RWPE2 (cell line): ENCODE measurements at places on chromosomes 5 and 9.

GRCh38 chr5:95743232-95743631, 12.1 kb downstream of the RHOBTB3 start:
- no peak overlapping the region for H3K4me3 ChIP-seq
- H3K4me1 ChIP-seq: no peaks in the 10 kb centered on the region
- H3K36me3 ChIP-seq: no peaks in the 10 kb centered on the region
- H3K27me3 ChIP-seq: no peaks in the 10 kb centered on the region

- no peak for DNase-seq
- no peak overlapping the region for H3K27ac ChIP-seq
- no peaks in the 10 kb centered on the region for H3K36me3 ChIP-seq
- H3K4me1 ChIP-seq: peaks cover 21% of the 10 kb centered on the region
These were observed 179.1 kb downstream of the AOPEP start for GRCh38 chr9:94905606-94906005.

GRCh38 chr9:107952773-107953172, 463.2 kb upstream of the KLF4 start:
- H3K27ac ChIP-seq: no peak overlapping the region
- H3K36me3 ChIP-seq: no peaks in the 10 kb centered on the region
- H3K4me1 ChIP-seq: no peaks in the 10 kb centered on the region
- H3K27me3 ChIP-seq: no peaks in the 10 kb centered on the region
- no peak for DNase-seq

GRCh38 chr5:138109463-138110265, 25.8 kb downstream of the WNT8A start:
- H3K4me3 ChIP-seq: no peak overlapping the region
- H3K27me3 ChIP-seq: no peaks in the 10 kb centered on the region
- no peaks in the 10 kb centered on the region for H3K4me1 ChIP-seq
- no peak for DNase-seq
- no peaks in the 10 kb centered on the region for H3K36me3 ChIP-seq

GRCh38 chr5:142325725-142326479, 1.1 kb upstream of the SPRY4 start:
- H3K4me3 ChIP-seq: peak overlapping the region; percentile 63
- H3K27me3 ChIP-seq: no peaks in the 10 kb centered on the region
- peak; percentile 95 for DNase-seq
- H3K36me3 ChIP-seq: no peaks in the 10 kb centered on the region; the same call in 1 of the 2 replicates

DNA sequence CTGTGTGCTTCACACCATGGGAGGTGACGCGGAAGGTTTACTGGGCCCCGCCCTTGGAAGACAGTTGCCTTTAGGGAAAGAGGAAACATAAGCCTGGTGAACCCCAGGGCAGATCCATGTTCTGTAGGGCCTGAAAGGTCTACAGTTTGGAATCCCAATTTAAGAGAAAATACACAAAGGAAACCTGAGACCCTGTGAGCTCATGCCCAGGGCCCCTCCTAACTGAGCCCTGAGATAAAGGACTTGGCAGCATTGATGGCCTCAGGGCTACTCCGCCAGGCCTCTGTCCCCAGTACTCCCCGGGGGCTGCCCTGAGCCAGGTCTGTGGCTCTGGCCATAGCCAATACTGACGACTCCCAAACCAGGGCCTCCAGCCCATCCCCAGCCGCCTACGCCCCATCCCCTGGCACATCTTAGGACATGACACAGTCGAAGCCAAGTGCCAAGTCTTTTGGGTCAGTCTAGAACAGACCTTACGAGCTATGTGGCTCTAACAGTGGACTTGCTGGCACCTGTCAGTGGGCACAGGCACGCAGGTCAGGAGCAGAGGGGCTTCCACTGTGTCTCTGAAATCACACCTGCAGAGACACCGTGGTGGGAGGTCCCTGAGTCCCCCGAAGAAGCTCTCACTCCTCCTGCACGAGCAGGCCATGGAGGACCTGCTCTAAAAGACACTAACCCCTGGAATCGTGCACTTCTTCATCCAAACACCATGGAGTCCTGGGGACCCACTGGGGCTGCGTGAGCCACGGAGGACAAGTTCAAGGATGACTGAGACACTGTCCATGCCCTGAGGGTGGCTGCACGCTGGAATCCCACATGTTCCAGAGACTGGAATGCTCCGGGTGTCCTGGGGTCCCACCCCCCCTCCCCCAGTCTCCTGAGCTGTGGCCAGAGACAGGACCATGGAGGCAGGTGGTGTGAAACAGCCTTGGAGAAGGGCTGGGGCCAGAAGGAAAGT, 40.3 kb upstream of the BARHL1 start:
- DNase-seq: no peak
- no peaks in the 10 kb centered on the region for H3K4me1 ChIP-seq

GRCh38 chr5:139061274-139061673, 136.9 kb downstream of the SIL1 start:
- DNase-seq: no peak
- no peaks in the 10 kb centered on the region for H3K27me3 ChIP-seq
- no peak overlapping the region for H3K4me3 ChIP-seq
- no peaks in the 10 kb centered on the region for H3K36me3 ChIP-seq
- H3K27ac ChIP-seq: peak overlapping the region; percentile 36

DNA sequence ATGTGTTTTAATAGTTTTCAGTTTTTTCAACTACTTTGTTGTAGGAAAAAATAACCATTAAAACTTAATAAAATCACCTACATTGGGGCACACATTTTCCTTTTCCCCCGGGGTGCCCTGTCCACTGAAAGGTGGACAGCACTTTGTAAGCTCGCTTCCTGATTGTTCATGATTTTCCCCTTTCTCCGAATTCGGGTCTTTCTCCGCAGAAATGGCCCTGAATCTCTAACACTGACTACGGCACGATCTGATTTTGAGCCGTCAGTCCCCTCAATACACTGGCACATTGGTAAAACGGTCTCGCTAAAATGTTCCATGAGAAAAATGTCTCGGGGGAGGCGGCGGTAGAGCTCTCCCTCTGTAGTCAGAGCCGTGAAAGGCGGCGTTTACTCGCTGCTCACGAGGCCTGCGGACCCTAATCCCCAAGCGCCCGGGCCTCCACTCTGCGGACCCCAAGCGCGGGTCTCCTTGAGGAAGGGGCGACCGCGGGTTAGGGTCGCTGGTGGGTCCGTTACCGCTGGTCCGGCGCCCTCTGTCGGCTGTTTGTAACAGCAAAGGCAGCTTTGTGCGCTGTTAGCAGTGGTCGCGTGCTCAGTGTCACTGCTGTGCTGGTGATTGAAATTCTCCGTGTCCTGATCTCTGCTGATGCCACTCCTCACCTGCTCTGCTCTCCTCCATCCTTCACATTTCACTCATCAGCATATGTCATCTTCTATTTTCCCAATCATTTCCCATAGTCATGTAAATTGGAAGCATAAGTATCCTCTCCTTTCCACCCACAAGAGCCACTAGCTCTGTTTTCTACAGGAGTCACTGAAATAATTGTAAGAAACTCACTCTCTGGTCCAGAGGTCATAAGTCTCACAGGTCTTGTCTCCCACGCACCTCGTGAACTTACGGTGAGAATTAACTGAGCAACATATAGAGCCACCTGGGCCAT, 10.8 kb upstream of the IFNA2 start:
- no peaks in the 10 kb centered on the region for H3K36me3 ChIP-seq
- no peaks in the 10 kb centered on the region for H3K4me1 ChIP-seq
- peak overlapping the region; percentile 16 for H3K4me3 ChIP-seq
- no peak for DNase-seq
- no peak overlapping the region for H3K27ac ChIP-seq
- peaks cover 64% of the 10 kb centered on the region for H3K27me3 ChIP-seq

DNA sequence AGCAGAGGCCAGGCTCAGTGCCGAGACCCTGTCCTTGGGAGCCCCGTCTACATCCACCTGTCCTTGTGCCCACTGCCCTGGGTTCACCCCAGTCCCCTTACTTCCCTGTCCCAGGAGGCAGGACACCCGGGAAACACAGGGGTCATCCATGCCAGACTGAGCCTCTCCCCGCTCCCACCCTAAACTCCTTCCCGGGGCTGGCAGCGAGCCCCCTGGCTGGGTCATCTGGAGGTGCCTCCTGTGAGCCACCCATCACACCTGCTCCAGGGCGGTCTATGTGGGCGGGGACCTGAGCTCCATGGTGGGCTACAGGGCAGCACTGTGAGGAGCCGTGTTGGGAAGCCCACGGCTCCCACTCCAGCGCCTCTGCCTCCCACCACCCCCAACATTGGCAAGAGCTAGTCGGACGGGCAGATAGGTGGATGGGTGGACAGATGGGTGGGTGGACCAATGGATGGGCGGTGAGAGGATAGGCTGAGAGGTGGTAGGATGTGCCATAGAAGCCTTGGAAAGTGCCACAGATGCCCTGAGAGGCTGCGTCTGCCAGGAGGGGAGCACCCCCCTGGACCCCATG, 42.5 kb upstream of the RXRA start:
- no peak overlapping the region for H3K4me3 ChIP-seq
- DNase-seq: no peak
- H3K27me3 ChIP-seq: peaks cover 2% of the 10 kb centered on the region
- no peaks in the 10 kb centered on the region for H3K36me3 ChIP-seq

DNA sequence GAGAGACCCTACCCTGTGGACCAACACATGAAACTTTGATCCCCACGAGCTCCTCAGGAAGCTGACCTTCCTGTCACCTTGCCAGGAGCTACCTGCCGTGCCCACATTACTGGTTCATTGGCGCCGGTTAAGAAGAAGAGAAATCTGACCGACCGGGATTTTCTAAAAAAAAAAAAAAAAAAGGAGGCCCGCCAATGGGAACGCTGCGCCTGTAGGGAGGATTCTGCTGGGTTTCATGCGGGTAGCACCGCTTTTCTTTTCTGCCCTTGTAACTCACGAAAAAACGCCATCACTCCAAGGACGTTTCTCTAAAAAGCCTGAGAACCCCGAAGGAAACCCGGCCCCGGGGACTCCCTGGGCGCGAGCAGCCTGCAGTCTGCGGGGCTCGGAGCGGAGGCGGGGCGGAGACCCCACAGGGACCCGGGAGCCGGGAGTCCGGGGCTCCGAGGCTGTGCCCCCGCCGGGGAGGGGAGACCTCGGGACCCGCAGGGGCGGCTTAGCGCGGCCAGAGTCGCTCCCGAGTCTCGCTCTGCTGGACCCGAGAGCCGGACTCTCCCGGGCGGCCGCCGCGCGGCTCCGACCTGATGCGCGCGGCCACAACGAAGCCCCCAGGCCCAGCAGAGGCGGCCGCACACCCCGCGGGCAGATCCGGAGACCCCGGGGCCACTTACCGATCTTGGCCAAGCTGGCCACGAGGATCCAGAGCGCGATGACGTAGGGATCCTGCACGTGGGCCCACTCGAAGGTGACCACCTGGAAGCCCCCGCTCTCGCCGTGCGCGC, 617 bp downstream of the SLC9A3 start:
- peaks cover 87% of the 10 kb centered on the region for H3K27me3 ChIP-seq
- no peaks in the 10 kb centered on the region for H3K36me3 ChIP-seq
- no peak overlapping the region for H3K27ac ChIP-seq
- no peak overlapping the region for H3K4me3 ChIP-seq
- no peak for DNase-seq

DNA sequence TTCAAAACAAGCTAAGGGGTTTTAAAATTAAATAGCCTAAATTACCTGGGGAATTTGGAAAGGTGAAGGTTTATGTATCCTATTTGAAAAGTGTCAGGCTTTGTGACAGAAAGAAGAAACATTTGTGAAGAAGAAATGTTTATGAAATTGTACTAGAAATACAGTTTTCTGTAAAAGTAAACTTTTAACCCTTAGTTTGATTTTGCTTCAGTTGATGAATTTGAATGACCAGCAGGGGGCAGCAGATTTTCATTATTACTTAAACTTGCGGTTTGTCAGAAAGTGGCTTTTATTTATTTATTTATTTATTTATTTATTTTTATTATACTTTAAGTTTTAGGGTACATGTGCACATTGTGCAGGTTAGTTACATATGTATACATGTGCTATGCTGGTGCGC, 58.1 kb downstream of the NNT start:
- no peak overlapping the region for H3K27ac ChIP-seq
- no peaks in the 10 kb centered on the region for H3K27me3 ChIP-seq
- DNase-seq: no peak
- H3K4me1 ChIP-seq: no peaks in the 10 kb centered on the region
- H3K36me3 ChIP-seq: peaks cover 24% of the 10 kb centered on the region
- no peak overlapping the region for H3K4me3 ChIP-seq

DNA sequence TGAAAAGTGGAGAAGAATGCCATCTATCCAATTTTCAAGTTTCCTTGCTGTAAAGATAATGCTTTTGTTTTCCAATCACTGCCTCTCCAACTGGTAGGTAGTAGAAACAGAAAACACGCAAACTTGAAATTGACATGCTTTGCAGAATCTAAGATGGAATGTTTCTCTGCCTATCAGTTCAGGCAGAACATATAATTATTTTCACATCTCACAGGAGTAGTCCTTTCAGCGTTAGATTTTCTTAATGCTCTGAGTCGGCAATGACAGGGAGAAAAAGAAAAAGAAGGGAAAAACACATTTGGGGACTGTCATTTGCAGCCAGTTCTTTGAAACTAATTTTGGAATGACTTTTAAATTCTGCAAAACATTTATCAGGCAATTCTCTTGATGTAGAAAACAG, 818.7 kb upstream of the PTPRD start:
- no peak overlapping the region for H3K4me3 ChIP-seq
- DNase-seq: no peak

DNA sequence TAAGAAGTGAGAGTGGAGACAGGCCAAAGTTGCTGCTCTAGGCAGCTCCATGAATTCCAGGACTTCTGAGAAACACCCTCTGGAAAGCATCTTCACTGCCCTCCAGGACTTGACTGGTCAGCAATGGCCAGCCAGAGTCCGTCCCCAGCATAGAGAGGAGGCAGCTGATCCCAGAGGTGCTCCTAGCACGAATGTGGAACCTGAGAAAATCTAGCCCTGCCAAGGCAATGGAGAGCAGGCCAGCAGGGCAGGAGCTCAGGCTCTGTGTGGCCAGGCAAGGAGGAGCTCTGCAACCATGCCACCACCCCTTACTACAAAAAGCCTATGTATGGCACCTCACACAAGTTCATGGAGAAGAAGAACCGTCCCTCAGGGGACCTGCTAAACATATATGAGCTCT, 56.1 kb upstream of the SPTLC1 start:
- no peak for DNase-seq
- no peaks in the 10 kb centered on the region for H3K4me1 ChIP-seq
- H3K36me3 ChIP-seq: no peaks in the 10 kb centered on the region
- H3K27me3 ChIP-seq: no peaks in the 10 kb centered on the region
- H3K4me3 ChIP-seq: no peak overlapping the region

- H3K27ac ChIP-seq: peak overlapping the region; percentile 81
- peak; percentile 85 for DNase-seq
- H3K27me3 ChIP-seq: no peaks in the 10 kb centered on the region
These were observed 389.1 kb downstream of the ENC1 start for GRCh38 chr5:74251141-74252035.

DNA sequence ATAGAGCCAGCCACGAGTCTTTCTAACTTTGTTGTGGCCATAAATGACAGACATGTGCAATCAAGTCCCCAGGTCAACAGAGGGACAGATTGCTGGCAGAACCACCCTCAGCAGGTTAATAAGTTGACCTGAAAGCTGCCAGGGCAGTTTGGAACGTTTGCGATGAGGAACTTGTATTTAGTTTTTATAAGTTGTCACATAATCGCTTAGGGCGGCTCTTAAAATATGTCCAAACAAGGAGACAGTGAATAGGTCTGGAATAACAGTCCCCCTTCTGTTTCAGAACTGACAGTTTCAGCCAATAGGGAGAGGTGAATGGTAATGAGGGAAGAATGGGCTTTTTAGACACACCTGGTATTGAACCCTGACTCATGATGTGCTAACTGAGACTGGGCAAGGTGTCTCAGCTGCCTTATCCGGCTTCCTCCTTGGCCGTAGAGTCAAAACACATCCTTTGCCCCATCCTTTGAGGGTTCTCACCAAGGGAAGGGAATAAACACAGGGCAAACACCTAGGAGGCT, 33.6 kb upstream of the GABRP start:
- H3K4me1 ChIP-seq: peaks cover 43% of the 10 kb centered on the region
- no peak overlapping the region for H3K4me3 ChIP-seq
- no peak for DNase-seq
- peak overlapping the region; percentile 82 for H3K27ac ChIP-seq
- no peaks in the 10 kb centered on the region for H3K36me3 ChIP-seq
- H3K27me3 ChIP-seq: no peaks in the 10 kb centered on the region
